Heart left ventricle (tissue), 16 donors: ENCODE measurements at places on chromosomes 5 and 9.

- DNase-seq: no peak
Observed at GRCh38 chr5:83370957-83371356, 100.6 kb upstream of the VCAN start.

GRCh38 chr5:66118304-66118703 lies 25.8 kb upstream of the SREK1 start:
- peak; percentile 23 for DNase-seq

- no peak for DNase-seq
Observed at GRCh38 chr9:97853844-97854695, 1.0 kb downstream of the FOXE1 start.

DNA sequence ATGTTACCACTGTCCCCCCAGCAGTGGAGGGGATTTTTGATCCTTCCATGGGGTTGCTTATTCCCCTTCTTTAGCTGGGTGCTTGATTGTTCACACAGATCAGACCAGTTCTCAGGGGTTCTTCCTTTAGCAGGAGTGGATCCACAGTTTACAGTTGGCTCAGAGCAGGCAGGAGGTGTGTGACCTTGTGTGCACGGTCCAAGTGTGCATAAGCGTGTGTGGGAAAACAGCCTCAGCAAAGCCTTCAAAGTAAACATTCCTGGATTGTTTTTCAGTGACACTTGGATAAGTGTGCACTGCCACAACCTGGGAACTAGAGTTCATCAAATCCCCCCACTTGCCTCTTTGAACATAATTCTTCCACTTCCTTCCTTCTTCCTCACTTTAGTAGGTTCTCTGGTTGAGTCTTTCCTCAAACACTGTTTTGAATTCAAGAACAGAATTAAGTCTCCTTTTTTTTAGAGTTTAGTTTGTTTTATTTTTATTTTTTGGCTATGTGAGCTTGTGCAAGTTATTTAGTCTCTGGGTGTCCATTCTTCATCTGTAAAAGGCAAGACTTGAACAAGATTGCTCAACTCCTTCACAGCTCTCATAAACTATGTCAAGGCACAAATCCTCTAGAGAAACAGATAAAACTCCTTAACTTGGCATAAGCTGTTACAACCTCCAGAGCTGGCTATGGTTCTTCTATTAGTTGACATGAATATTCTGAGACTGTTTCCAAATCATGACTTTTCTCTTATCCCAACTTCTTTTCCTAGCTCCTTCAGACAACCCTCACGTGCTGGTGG lies 78.0 kb downstream of the OSMR start:
- no peak for DNase-seq

GRCh38 chr9:69174616-69175463 lies 763 bp downstream of the TJP2 start:
- DNase-seq: peak; percentile 41

GRCh38 chr5:92704590-92704989 lies 876.4 kb downstream of the NR2F1-AS1 start:
- no peak for DNase-seq

DNA sequence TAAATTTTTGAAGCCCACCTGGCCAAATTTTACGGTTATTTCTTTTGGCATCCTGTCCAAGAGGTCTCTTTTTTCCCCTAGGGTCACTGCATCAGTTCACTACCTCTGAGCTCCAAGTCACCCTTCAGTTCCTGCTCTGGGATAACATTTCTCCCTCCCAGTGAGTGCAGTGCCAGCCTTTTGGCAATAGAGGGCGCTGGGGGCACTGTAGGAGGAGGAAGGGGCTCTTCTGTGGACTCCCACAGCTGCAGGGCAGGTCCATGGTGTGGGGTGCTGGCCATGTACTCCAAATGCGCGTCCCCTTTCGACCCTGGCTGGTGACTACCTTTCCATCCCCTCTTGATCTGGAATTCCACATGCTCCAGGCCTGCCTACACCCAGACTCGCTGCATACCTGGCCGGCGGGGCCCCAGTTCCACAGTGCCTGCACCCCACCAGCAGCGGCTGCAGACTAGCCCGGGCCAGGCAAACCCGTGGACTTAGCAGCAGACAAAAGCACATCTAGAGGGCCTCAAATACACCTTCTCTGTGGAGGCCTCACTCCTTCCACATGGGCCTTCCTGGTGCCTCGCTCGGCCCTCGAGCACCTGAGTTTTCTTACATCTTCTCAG lies 20.3 kb upstream of the NINJ1 start:
- no peak for DNase-seq

GRCh38 chr5:91345461-91345860 lies 37.7 kb downstream of the ARRDC3 start:
- no peak for DNase-seq

- no peak for DNase-seq
Observed at GRCh38 chr5:130279386-130279785, 375.1 kb downstream of the CHSY3 start.

- no peak for DNase-seq
Observed at GRCh38 chr5:88888291-88888690, 5.3 kb upstream of the MEF2C start.

- no peak for DNase-seq
Observed at GRCh38 chr9:33762343-33762742, 33.0 kb upstream of the PRSS3 start.

- DNase-seq: no peak
Observed at GRCh38 chr5:14810928-14811572, 60.5 kb downstream of the ANKH start.

DNA sequence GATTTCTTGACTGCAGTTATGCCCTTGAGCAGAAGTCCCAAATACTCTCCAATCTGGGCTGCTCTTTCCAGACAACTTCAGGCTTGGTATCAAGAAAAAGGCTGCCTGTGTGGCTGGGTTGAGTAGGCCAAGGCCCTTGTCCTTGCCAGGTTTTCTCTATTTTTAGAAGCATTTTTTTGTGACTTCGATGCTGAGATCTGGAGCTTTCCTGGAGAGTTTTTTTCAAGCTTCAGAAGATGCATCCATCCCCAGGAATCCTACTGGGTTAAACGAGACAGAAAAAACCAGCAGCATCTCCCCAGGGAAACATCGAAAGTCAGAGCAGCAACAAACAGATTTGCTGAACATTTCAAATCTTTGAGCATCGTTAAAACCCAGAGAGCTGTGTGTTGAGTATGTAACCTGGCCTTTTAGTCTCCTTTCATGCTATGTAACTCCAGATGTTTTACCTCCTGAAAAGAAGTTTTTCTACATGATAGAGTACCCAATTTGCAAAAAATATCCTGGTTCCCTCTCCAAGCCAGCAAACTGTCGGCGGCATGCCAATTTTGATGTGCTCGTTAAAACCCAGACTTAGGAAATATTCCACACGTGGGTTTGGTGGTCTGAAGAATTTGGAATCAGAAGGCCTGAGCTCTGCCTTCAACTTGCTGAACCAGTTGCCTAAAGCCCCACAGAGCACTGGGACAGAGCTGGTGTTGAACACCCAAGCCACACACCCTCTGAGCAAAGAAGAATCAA lies 98.1 kb upstream of the ALDH1B1 start:
- no peak for DNase-seq

DNA sequence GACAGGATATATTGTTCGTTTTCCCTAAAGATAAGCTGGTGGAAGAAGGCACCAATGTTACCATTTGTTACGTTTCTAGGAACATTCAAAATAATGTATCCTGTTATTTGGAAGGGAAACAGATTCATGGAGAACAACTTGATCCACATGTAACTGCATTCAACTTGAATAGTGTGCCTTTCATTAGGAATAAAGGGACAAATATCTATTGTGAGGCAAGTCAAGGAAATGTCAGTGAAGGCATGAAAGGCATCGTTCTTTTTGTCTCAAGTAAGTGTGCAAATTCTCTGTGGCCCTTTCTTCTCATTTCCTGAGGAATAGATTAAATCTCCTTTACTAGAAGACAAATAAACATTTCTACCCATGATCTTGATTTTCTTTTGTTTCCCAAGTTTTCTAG lies 38.0 kb downstream of the OSMR start:
- no peak for DNase-seq

GRCh38 chr9:76137931-76138330 lies 247.5 kb downstream of the PCSK5 start:
- no peak for DNase-seq

DNA sequence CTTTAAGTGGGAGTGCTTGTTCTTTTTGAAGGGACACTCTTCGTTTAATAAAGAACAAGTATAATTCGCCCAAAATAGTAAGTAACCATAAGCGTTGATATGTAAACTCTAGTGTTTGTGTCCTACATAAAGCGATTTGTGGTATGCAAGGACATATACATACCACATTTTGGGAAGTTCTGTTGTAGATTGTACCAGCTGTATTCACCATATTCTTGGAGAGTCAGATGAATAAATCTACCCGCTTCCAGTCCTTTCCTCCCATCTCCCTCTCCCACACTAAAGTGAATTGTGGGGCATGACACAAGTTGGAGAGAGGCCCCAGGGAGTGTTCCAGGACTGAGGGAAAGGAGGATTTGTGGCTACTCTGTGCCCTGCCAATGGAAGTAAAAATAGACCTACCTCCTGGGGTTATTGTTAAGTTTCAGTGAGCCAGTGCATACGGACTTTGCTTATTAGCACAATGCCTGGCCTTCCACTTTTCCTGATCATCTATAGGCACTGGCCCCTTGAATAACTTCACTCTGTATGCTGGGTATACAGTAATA lies 40.6 kb downstream of the ARHGAP26 start:
- no peak for DNase-seq

- peak; percentile 61 for DNase-seq
Observed at GRCh38 chr5:141100243-141100805, at the start of gene PCDHB3. Gene PCDHB3, plus strand, starts transcription at chr5:141100473. Its CDS starts 177 bp downstream, at chr5:141100650.

DNA sequence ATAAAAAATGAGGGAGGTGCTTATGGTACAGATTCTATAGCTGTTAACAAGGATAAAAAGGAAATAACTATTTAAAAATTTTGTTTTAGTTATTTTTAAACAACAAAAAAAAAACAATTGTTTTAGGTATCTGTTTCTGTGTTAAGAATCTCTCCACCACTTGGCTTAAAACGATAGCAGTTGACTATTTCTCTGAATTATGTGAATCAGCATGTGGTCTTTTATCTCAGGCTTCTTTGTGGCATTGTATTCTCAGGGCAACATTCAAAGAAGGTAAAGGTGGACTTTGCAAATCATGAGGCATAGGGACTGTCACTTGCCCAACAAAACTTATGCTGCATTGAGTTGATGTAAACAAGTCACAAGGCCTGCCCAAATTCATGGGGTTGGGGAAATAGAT lies 55.2 kb downstream of the ERBIN start:
- DNase-seq: no peak

DNA sequence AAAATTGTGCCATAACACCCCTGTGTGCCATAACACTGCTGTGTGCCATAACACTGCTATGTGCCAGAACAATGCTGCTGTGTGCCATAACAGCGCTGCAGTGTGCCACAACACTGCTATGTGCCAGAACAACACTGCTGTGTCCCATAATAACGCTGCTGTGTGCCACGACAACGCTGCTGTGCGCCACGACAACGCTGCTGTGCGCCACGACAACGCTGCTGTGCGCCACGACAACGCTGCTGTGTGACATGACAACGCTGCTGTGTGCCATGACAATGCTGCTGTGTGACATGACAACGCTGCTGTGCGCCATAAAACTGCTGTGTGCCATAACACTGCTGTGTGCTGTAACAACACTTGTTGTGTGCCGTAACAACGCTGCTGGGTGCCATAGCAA lies 25.9 kb downstream of the CFAP90 start:
- DNase-seq: no peak

DNA sequence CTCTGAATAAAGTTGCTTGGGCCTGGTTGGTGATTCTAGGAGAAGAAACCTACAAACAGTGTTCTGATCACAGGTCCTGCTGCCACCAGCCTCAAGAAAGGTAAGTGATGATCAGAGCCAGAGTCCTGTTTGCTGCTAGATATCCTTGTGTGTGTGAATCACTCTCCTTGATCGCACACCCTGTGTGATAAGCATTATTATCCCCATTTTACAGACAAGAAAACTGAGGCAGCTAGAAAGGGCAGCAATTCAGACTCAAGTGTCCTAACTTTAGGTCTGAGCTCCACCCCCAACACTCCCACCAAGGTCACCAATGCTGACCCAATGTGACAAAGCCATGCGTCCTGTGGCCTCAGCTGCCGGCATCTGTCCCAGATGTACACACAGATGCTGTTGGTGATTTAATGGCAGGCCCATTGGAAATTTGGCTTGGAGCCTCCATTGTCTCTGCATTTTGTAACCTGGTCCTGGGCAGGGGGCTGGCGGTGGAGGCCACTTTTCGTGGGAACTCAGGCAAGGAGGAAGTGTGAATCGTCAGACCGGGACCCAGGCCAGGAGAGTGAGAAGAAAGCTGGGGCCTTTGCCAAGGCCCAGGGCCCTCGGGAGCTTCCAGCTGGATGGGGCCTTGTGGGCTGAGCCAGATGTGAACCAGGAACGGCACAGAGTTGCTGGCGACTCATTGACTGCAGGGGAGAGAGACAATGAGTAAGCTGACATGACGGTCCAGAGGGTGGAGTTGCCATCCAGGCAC lies 29.8 kb upstream of the GGTA1 start:
- DNase-seq: peak; percentile 97
